ENCODE measurements at places on chromosomes 2 and 18. TPM values are rescaled to one million over a fixed set of nuclear protein-coding genes. Genes with fewer than 3 reads are reported as not detected.

- no peak for DNase-seq
Observed at GRCh38 chr2:105674859-105675541, 69.7 kb upstream of the NCK2 start.

DNA sequence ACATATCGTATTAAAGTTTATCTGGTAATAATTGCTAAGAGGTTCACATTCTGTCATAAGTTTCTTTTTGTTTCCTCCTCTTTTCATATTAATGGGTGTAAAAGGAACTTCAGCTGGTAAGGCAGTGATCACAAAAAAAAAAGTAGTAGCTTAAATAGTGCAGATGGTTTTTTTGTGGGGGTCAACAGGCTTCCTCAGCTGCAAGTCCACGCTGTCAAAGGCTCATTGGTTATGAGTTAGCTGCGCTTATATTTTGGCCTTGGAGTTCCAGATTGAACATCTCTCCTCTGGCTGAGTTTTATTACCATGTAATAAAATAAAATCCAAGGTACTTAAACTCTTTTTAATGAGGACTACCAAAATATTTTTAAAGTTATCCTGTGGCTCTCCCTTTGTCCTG, 277.0 kb upstream of the ZEB2 start:
- DNase-seq, result no peak

DNA sequence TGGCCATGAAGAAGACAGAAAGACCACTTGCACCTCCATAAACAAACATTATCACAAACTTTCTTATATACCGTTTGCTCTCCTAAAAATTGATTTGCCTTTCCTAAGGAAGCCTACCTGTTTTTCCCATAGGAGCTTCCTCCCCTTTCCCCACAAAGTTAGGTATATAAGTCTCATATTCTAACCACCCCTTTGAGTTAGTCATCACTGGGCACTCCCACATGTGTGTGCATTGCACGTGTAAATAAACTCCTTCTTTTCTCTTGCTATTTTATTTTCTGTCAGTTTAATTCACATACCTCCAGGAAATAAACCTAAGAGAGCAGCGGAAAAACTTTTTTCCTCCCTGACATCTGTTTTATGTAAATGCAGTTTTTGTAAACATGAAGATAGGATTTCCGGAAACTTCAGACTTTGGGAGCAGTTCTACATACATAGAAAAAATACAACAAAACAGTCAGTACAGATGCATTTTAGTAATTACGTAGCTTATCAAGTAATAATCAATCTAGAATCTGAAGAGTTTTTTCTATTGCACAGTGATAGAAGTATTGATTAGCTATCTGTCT, 46.6 kb downstream of the PLCL1 start:
- DNase-seq, result no peak

DNA sequence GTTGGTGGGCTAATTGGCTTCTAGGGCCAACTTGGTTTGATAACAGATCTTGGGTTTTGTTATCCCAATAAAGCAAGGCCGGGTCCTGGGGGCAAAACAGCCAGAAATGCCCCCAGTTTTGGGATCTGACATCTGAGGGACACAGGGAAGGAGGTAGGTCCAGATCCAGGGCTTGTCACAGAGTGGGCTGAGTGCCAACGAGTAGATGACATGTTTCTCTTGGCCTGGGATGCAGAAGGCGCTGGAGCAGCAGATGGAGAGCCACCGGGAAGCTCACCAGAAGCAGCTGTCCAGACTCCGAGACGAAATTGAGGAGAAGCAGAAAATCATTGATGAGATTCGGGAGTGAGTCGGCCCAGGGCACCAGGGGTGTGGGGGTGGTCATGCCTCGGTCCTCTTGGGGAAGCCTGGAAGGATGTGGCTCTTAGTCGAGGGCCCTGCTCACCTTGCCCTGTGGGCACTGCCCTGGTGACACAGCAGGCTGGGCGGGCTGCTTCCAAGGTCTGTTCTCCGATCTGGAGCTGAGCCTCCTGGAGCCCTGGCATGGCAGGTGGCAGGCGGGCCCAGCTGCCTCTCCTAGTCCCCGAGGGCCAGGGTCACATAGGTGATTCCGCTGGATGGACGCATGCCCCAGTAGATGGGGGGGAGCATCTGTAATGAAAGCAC, 40.2 kb upstream of the LYPD6B start:
- no peak for DNase-seq

Gene SPP2
- total RNA-seq, result not detected

Gene ADCYAP1
- not detected for total RNA-seq

Gene CCDC93
- 47.0 TPM for total RNA-seq
